ENCODE measurements at places on chromosomes 5 and 9. TPM values are rescaled to one million over a fixed set of nuclear protein-coding genes. Genes with fewer than 3 reads are reported as not detected.

GRCh38 chr5:53429706-53430105 lies 50.7 kb upstream of the FST start:
- H3K4me3 ChIP-seq, result no peak overlapping the region
- no peak overlapping the region for H3K27ac ChIP-seq
- peaks cover 9% of the 10 kb centered on the region for H3K27me3 ChIP-seq
- H3K36me3 ChIP-seq, result no peaks in the 10 kb centered on the region
- no peaks in the 10 kb centered on the region for H3K4me1 ChIP-seq
- DNase-seq, result no peak

DNA sequence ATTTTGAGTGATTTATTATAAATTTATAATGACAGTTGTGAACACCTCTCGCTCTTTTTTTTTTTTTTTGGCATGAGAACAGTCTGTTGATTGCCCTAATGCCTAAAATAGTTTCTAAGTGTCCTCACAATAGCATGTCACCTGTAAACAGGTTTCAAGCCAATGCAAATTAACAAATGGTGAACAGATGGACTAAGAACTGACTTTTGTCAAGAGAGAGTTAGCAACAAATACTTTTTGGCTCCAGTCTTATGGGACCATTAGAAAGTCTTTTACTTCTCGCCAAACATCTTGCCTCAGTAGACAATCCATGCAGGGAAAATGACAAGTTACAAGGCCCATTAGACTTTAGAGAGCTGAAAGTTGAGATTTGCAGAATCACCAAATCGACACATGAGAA lies 67.8 kb downstream of the MED27 start:
- H3K4me3 ChIP-seq, result no peak overlapping the region
- H3K27ac ChIP-seq, result no peak overlapping the region
- H3K36me3 ChIP-seq, result peaks cover 12% of the 10 kb centered on the region
- no peaks in the 10 kb centered on the region for H3K27me3 ChIP-seq
- peaks cover 8% of the 10 kb centered on the region for H3K4me1 ChIP-seq

DNA sequence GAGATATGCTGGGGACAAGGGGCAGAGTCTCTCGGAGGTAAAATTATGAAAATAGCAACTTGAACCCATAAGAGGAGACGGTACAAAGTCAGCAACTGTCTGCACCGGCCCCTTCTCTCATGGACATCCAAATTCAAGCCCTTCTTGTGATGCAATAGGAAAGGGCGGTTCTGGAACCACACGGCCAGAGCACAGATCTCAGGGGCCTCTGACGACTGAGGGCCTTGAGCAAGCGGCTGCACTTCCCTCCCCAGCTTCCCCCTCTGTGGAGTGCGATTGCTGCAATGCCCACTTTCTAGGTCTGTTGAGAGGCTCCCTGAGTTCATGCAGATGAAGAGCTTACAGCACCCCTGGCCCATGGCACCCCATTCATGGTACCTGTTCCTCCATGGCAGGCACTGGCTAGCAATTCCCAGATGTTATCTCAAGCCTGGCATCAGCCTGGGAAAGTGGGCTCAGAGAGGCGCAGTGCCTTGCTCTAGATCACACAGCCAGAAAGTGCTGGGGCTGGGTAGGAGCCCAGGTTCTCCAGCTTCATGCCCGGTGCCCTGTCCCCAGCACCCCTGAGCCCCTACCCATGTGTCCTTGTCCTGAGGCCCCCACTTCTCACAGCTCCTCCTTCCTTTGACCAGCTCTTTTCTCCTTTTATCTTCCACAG lies 17.7 kb upstream of the CPLX2 start:
- no peaks in the 10 kb centered on the region for H3K27me3 ChIP-seq
- no peaks in the 10 kb centered on the region for H3K36me3 ChIP-seq
- no peak overlapping the region for H3K27ac ChIP-seq
- no peaks in the 10 kb centered on the region for H3K4me1 ChIP-seq
- DNase-seq, result no peak

DNA sequence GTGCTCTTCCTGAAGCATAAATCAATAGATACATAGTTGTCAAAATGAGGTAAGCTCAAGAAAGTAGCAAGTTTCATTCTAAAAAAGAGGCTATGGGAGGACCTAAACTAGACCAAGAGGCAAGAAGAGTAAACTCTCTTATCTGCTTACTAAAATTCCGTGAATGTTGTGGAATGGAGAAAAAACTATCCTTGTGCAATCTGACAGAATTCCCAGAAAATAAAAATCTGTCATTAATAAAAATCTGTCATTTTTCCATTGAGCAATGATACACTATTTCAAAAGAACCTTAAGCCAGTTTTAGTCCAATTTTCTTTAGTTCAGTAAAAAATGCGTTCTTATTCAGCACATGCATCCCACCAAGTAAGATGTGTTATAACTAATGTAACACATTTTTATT lies 15.9 kb upstream of the FANCC start:
- H3K4me1 ChIP-seq, result no peaks in the 10 kb centered on the region
- DNase-seq, result no peak
- H3K4me3 ChIP-seq, result no peak overlapping the region
- no peaks in the 10 kb centered on the region for H3K36me3 ChIP-seq
- H3K27ac ChIP-seq, result no peak overlapping the region

DNA sequence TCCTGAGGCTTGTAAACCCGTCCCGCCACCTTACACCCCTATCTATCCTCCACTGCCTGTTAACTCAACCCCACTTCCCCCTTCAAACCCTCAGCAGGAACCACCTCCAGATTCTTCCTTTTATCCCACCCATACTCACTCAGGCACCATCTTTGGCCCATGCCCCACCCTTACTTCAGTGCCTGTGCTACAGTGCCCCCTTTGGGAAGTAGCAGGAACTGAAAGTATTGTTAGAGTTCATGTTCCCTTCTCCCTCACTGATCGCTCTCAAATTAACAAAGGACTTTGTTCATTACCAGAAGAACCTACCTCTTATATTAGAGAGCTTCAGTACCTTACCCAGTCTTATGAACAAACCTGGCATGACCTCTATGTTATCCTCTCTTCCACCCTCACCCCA lies 92.2 kb upstream of the MOCS2 start:
- no peak overlapping the region for H3K27ac ChIP-seq
- DNase-seq, result no peak
- H3K4me3 ChIP-seq, result no peak overlapping the region
- H3K27me3 ChIP-seq, result peaks cover 5% of the 10 kb centered on the region
- H3K36me3 ChIP-seq, result no peaks in the 10 kb centered on the region
- peaks cover 4% of the 10 kb centered on the region for H3K4me1 ChIP-seq

- peak overlapping the region; percentile 97 for H3K27ac ChIP-seq
- H3K4me1 ChIP-seq, result peaks cover 39% of the 10 kb centered on the region
- H3K36me3 ChIP-seq, result peaks cover 4% of the 10 kb centered on the region
These were observed 3.1 kb downstream of the BRD3 start for GRCh38 chr9:134064711-134065110.

Gene STK32A
- total RNA-seq, result not detected

Gene MEGF10
- total RNA-seq, result not detected

Gene CDH10
- total RNA-seq, result not detected

Gene PCDHGA11
- total RNA-seq, result not detected

All from activated CD8-positive, alpha-beta T cell treated with anti-CD3 and anti-CD28 coated beads, Interleukin-2, amount 10 ng/mL, durations not matched to agents 7 days and 5 days (primary cell).